Adipose tissue (tissue), 3 donors: ENCODE measurements at places on chromosomes 16 and 17. TPM values are rescaled to one million over a fixed set of nuclear protein-coding genes. Genes with fewer than 3 reads are reported as not detected.

Gene TP53TG3C
- not detected for polyA plus RNA-seq

Gene EPOP
- 2.2 TPM for polyA plus RNA-seq

Gene ABAT
- polyA plus RNA-seq = 5.7 TPM

Gene ABCC11
- polyA plus RNA-seq = not detected

Gene TBC1D3
- not detected for polyA plus RNA-seq

Gene EVI2B
- polyA plus RNA-seq = 1.5 TPM

Gene KRT24
- polyA plus RNA-seq = 0.79 TPM

Gene SLC38A10
- 115 TPM for polyA plus RNA-seq

Gene CDRT15L2
- not detected for polyA plus RNA-seq

Gene ABCA3
- 11.6 TPM for polyA plus RNA-seq

Gene MPP3
- 5.6 TPM for polyA plus RNA-seq

Gene SMIM5
- polyA plus RNA-seq = 1.5 TPM

Gene G6PC1
- polyA plus RNA-seq = not detected

Gene CCL16
- 0.45 TPM for polyA plus RNA-seq

Gene RAMP2
- 156 TPM for polyA plus RNA-seq

Gene TM4SF5
- 0.12 TPM for polyA plus RNA-seq

Gene LRRC75A
- 0.86 TPM for polyA plus RNA-seq

Gene HOXB2
- 33.9 TPM for polyA plus RNA-seq

Gene TP53TG3B
- not detected for polyA plus RNA-seq

Gene ZPBP2
- not detected for polyA plus RNA-seq

Gene FOXK2
- 16.0 TPM for polyA plus RNA-seq

Gene MAPK8IP3
- 43.7 TPM for polyA plus RNA-seq

Gene GUCY2D
- 0.11 TPM for polyA plus RNA-seq

Gene PRSS22
- 7.9 TPM for polyA plus RNA-seq

Gene SMTNL2
- polyA plus RNA-seq = 0.35 TPM

Gene ABCC12
- not detected for polyA plus RNA-seq

Gene SOST
- polyA plus RNA-seq = not detected

Gene ATAD5
- 0.18 TPM for polyA plus RNA-seq

Gene SLC38A8
- polyA plus RNA-seq = 0.37 TPM

Gene DNAH9
- 6.0 TPM for polyA plus RNA-seq

Gene CCL1
- not detected for polyA plus RNA-seq

Gene SLC6A2
- polyA plus RNA-seq = 0.45 TPM

Gene MT1M
- polyA plus RNA-seq = 551 TPM

Gene CTRB2
- polyA plus RNA-seq = 1.9 TPM

Gene SLC9A5
- polyA plus RNA-seq = 0.82 TPM

Gene PRR29
- polyA plus RNA-seq = 1.1 TPM

Gene KLHDC4
- 21.5 TPM for polyA plus RNA-seq

Gene DPEP3
- polyA plus RNA-seq = not detected

Gene TNFRSF17
- not detected for polyA plus RNA-seq

Gene BAIAP3
- 2.7 TPM for polyA plus RNA-seq

Gene GNG13
- not detected for polyA plus RNA-seq

Gene PYY
- not detected for polyA plus RNA-seq

Gene CFAP97D1
- not detected for polyA plus RNA-seq

Gene SNAI3
- 0.22 TPM for polyA plus RNA-seq

Gene BRD7
- polyA plus RNA-seq = 32.0 TPM

Gene LYZL6
- not detected for polyA plus RNA-seq

Gene RNF112
- 3.6 TPM for polyA plus RNA-seq

Gene CD300H
- polyA plus RNA-seq = not detected

Gene EVPL
- 0.59 TPM for polyA plus RNA-seq

Gene ENPP7
- polyA plus RNA-seq = not detected

Gene DHX58
- polyA plus RNA-seq = 7.0 TPM

Gene IRF8
- polyA plus RNA-seq = 96.5 TPM

Gene ST3GAL2
- polyA plus RNA-seq = 10.5 TPM

Gene ABHD15
- polyA plus RNA-seq = 38.0 TPM

Gene OR3A1
- polyA plus RNA-seq = 0.07 TPM

Gene CCL4L2
- polyA plus RNA-seq = 2.1 TPM

Gene CDH3
- polyA plus RNA-seq = 1.2 TPM

Gene ITGB4
- 18.9 TPM for polyA plus RNA-seq

Gene PROCA1
- 2.9 TPM for polyA plus RNA-seq
